ENCODE measurements at places on chromosomes 7 and 10.

DNA sequence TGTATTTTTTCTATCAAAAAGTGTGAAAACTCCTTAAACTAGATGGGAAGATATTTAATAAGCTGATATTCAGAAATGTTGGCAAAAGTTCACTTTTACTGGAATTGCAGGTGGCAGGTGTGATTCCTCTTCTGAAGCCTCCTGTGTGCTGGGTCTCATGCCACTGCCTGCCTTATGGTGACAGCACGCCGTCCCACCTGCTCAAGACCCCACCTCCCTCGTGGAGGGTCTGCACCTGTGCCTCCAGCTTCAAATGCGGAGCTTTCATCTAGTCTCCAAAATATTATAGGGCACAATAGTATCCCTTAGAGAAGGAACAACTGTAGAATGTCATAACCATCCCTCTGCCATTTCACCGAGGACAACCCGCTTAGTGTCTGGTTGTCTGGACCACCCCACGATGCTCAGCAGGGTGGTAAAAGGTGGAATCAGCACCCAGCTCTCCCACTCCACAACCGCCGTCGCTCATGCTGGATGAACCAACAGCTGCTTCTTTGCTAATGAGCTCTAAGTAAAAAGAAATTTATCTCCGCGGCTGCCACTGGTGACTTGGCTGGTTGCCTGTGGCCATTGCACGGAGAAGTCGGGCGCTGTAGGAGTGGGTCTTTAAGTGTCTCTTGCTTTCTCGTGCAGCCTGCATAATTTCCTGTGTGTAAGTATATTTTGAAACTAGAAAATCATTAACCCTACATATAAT is 119.3 kb upstream of the TCERG1L start:
- DNase-seq: no peak

GRCh38 chr10:61169294-61169693 is 225.3 kb upstream of the RHOBTB1 start:
- DNase-seq: no peak

DNA sequence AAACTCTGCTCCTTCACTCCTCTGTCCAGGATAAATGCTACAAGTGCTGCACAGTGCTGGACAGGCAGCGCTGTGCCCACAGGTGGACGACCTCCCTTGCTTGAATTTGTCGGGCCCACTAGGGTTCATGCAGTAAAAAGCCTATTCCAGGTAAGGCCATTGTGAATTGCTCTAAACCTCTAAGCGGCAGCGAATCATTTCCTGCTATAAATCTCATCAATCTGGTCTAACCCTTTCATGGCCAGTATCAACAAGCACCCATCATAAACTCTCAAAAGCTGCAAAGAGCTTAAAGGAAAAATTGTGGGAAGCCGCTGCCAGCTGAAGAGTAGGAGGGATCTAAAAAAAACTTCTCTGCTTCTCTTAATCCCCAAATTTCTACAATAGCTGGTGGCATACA is 134.2 kb downstream of the SLC25A13 start:
- no peak for DNase-seq

- no peak for DNase-seq
Measured at GRCh38 chr7:33422825-33423645, 293.7 kb downstream of the BBS9 start.

GRCh38 chr10:53135213-53135896 is 362.8 kb upstream of the MBL2 start:
- DNase-seq: no peak

GRCh38 chr7:158362912-158363905 is 224.4 kb downstream of the PTPRN2 start:
- no peak for DNase-seq

- DNase-seq: no peak
Measured at GRCh38 chr10:113753020-113753692, 1.7 kb downstream of the PLEKHS1 start.

DNA sequence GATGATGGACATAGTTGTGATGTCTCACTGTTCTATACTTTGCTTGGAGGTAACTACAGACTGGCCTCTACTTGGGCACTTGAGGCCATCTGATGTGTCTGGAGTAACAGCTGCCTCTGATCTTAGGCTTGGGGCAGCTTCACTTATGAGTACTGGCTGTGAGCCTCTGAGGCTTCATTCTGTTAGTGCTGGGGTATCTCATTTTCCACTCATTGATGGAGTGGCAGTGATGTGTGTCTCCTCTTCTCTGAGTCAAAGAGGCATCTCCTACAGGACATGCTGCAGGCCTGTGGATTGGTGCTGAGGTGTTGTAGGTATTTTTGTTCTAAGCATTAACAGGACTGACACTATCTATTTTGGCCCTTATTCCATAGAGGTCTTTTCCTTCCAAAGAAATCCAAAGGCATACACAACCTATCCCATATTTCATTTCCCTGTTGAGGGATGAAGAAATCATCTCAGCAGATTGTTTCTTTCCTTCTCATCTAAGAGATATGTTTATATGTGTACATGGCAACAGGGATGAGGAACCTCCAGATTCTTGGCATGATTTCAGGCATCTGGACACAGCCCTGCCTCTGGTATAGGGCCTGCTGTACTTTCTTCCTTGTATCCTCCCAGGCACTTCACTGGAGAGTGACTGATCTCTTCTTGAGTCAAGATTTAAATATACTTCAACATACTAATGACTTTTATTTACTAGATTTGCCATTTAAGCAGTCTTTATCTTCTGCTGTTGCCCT is 65.7 kb upstream of the NOBOX start:
- no peak for DNase-seq

GRCh38 chr10:51176976-51177695 is 102.8 kb downstream of the PRKG1 start:
- DNase-seq: no peak

GRCh38 chr7:85111761-85112160 is 75.1 kb downstream of the SEMA3D start:
- no peak for DNase-seq

GRCh38 chr7:147980826-147981813 is 609.4 kb upstream of the C7orf33 start:
- no peak for DNase-seq

DNA sequence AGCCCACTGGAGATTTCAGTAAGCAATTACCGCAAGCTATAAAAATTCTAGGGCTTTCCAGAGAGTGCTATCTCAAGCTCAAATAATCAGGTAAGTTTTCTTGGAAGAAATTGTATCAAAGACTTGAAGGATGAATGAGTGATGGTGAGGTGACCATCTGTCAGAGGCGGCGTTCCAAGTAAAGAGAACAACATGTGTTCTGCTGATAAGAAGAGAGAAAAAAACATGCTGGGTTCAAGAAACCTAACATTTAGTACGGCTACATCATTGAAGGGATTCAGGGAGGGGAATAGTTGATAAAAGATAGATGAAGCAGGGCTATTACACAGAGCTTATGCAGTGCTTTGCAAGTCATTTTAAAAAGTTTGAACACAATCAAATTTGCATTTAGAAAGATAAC is 100.7 kb downstream of the GNAI1 start:
- no peak for DNase-seq

GRCh38 chr7:84060760-84061261 is 133.8 kb downstream of the SEMA3A start:
- DNase-seq: no peak

- DNase-seq: no peak
Measured at GRCh38 chr10:17747883-17748550, 4.0 kb upstream of the TMEM236 start.

DNA sequence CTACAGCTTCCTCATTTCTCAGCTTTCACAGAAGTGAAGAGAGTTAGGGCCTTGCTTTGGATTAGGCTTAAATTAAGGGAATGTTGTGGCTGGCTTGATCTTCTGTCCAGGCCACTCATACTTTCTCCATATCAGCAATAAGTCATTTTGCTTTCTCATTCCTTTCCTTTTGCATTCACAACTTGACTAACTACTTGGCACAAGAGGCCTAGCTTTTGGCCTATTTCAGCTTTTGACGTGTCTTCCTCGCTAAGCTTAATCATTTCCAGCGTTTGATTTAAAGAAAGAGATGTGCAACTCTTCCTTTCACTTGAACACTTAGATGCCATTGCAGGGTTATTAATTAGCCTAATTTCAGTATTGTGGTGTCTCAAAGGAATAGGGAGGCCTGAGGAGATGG is 712.0 kb downstream of the INHBA start:
- DNase-seq: no peak

- no peak for DNase-seq
Measured at GRCh38 chr7:138875794-138876193, 77.8 kb upstream of the ATP6V0A4 start.

- no peak for DNase-seq
Measured at GRCh38 chr7:132723506-132724081, 147.3 kb upstream of the PLXNA4 start.

DNA sequence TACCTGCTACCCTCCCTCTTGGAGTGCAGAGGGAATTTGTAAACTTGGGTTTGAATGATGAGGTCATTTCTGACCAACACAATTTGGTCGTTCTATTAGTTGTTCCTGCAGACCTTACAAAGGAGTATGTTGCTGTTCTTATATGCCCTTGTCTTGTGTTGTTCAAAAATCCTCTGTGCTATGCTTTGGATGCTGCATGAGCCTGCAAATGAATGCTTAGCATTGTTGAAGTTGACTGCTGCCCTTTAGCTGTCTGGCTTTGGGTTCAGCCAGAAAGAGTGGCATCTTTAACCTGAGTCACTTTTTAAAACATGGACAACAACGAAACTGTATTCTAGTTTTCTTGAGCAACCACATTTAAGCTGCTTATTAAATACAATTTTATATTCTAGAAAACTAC is 80.3 kb downstream of the SND1 start:
- DNase-seq: no peak

GRCh38 chr7:22677680-22678079 is 49.3 kb upstream of the IL6 start:
- no peak for DNase-seq

DNA sequence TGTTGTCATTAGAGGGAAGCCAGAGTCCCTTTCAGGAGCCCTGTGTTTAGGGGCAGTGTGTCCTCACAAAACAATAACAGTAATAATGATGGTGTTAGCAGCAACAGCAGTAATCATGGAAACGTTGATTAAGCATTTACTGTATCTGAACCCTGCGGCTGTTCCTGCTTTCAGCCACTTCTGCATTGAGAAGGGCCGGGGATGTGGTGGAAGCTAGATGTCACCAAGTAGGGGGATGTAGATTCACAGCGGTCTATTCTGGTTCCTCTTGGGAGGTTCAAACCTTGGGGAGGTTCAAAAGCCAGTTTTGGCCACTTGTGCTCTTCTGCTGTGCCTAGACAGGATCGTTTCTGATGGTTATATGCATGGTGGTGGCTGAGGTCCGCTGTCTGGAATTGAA is 44.8 kb downstream of the PRPF18 start:
- no peak for DNase-seq

- no peak for DNase-seq
Measured at GRCh38 chr10:79243181-79244067, 103.8 kb upstream of the PPIF start.

GRCh38 chr7:130982651-130983050 is 248.6 kb upstream of the KLF14 start:
- no peak for DNase-seq

GRCh38 chr10:34811968-34812514 is 3.1 kb downstream of the PARD3 start:
- DNase-seq: no peak

DNA sequence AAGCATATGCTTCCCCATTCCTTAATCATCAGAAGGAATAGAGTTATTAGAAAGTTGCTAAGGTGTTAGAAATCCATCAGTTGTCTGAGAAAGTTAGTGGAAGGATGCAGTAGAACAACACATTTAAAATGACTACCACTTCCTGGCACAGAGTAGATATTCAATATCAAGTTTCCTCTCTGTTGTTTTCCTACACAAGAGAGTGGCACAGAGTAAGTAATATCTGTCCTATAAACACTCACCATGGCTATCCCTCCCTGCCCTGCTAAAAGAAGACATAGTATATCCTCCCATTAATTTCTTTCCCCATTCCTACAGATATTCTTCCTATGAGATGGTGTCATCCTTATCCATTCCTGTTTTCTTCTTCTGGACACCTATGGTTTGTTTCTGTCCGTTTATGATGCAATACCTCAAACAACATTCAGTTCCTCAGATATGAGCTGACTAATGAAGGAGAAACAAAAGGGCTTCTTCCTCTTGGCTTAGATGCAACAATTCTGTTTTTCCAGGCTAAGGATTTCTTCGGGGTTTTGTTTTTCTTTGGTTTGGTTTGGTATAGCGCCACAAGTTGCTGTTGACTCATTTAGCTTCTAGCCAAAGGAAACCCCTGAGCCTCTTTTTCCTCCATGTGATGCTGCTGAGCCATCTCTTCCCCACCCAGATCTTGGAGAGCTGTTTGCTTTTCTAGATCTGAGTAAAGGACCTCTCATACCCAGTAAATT is 32.9 kb upstream of the BPGM start:
- DNase-seq: no peak

- DNase-seq: no peak
Measured at GRCh38 chr10:122173766-122174435, 97.2 kb upstream of the BTBD16 start.

DNA sequence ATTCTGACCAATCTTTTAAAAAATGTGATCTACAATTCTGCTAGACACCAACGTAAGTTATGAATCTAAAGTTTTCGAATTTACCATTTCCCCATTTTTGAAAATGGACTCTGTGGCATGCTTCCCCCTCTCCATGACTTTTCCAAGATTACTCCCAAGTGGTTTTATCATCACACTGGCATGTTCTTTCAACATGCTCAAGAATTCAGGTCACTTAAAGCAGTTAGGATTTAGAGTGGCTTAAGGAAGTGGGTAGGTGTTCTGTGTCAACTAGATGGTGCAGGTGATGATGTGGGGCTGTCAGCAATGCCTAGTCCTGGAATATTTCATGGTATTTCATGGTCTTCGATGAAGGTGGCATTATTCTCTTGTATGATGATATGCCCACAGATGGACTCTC is 164.0 kb upstream of the ASAH2 start:
- DNase-seq: no peak

DNA sequence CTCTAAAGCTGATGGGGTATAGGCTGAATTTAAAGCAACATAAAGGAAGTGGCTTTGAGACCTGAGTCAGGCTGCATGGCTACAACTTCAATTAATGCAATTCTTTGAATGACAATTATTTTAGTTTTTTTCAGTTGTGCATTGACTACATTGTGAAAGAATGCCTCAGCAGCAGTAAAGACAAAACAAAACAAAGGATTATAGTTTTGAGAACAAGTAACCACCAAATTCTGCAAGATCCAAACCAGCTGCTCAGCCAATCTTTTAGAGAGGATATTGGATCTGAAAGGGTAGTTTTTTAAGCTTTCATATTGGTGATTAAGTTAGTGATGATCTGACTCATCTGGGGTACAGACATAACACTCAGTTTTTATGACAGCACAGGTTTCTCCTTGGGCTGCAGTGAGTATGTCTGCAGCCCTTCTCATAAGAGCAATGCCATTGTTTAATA is 40.6 kb upstream of the ABCA13 start:
- DNase-seq: no peak

Measured in hematopoietic multipotent progenitor cell treated with erythropoietin and hydrocortisone succinate and interleukin-3 and kit ligand, for 15 days (in vitro differentiated cells).